Posterior vena cava (tissue), 2 donors: ENCODE measurements at places on chromosomes 4 and X. TPM values are rescaled to one million over a fixed set of nuclear protein-coding genes. Genes with fewer than 3 reads are reported as not detected.

- peak; percentile 38 for DNase-seq
Measured at GRCh38 chr4:659851-660250, 14.2 kb downstream of the ATP5ME start.

- no peak for DNase-seq
Measured at GRCh38 chr4:127383666-127384065, 249.1 kb upstream of the INTU start.

DNA sequence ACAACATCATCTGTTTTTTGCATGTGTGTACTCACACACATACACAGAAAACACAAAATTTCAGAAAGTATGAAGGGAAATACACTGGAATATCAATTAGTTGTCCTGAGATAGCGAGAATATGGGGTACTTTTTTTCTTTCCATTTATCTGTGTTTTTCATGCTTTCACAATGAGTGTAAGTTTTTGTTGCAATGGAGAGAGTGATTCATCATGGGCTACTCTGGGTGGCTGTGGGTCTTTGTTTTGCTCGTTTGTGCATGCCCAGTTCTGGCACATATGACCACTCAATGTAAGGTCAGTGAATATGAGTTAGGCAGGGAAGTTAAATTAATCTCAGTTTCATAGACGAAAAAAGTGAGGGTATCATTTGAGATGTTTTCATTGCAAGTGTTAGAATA, 26.9 kb downstream of the XK start:
- no peak for DNase-seq

GRCh38 chr4:77240469-77241066, 83.6 kb downstream of the CCNG2 start:
- DNase-seq: peak; percentile 83

DNA sequence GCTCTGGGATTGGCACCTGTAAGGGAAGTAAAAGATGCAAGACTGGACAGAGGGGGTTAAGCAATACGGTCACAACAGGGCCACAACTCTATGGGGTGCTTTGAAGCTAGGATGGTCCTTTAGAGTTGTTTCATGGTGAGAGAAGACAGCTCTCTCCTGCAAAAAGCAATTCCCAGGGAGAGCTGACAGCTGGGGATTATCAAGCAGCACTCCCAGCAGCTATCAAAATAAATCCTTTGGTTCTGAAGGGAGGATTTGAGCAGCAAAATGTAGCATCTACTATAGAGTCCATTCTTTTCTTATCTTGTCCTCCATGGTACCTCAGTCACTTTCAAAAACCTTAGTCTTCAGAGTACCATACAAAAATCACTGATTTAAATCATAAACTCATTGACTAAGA, 35.1 kb upstream of the AP1AR start:
- no peak for DNase-seq

DNA sequence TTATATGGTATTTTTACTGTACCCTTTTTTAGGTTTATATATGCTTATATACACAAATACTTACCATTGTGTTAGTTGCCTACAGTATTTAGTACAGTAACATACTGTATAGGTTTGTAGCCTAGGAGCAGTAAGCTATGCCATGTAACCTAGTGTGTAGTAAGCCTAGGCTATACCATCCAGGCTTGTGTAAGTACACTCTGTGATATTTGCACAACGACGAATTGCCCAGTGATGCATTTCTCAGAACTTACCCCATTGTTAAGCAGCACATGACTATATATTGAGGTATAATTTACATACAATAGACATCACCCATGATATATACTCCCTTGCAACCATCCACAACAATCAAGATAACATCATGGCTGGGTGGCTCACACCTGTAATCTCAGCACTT, 40.1 kb downstream of the STAG2 start:
- DNase-seq: no peak

DNA sequence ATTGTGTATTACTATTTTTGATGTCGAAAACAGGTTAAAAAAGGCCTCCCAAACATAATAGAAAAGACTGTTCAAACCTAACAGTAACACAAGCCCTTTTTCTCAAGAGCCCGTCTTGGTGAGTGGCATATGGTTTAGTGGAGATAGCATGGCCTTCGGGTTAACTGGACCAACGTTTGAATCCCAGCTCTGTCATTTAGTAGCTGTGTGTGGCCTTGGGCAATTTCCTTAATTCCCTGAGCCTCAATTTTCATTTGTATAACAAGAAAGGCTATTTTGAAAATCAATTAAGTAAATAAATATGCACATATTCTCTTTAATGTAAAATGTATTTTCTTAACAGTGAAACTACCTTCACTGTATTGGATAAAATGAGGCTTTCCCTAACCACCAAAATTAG, 62.3 kb downstream of the HELT start:
- DNase-seq: no peak

GRCh38 chrX:101429934-101430333, 21.9 kb downstream of the HNRNPH2 start:
- no peak for DNase-seq

DNA sequence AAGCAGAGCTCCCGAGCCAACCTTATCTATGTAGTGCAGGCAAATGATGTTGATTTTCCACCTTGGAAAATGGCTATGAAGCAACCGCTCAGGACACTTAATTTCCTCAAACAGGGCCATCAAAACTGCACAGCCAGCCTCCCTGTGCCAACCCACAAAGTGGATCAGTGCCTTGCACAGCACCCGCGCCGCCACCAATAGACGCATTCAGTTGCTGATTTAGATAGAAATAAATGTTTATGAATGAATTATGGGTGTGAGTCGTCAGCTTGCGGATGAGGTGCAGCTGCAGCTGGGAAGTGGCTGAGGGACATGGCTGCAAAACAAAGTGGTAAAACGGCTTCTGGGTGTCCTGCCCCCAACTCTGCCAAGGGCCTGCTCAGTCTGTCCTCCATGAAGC, 47.0 kb downstream of the SOD3 start:
- no peak for DNase-seq

GRCh38 chr4:81852031-81852715, 380.5 kb upstream of the RASGEF1B start:
- DNase-seq: no peak

GRCh38 chr4:144295286-144295995, 154.9 kb upstream of the GYPA start:
- DNase-seq: no peak

GRCh38 chr4:188841523-188841922, 702.3 kb downstream of the TRIML1 start:
- DNase-seq: no peak

DNA sequence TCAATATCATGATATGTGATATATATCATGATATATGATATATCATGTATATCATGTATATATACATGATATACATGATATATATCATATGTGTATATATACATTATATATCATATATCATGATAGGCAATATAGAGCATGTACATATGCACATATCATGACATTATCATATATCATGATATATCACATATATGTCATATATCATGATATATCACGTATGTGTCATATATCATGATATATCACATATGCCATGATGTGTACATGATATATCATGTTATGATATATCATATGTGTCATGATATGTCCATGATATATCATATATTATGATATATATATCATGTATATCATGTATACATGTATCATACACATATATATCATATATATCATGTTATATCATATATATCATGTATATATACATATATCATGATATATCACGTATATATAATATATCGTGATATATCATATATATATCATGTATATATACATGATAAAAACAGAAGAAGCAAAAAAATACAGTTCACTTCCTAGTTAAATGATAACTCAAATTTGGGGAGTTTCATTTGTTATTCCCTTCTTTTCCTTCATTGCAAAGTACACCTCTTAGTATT, 670.1 kb upstream of the EPHA5 start:
- no peak for DNase-seq

DNA sequence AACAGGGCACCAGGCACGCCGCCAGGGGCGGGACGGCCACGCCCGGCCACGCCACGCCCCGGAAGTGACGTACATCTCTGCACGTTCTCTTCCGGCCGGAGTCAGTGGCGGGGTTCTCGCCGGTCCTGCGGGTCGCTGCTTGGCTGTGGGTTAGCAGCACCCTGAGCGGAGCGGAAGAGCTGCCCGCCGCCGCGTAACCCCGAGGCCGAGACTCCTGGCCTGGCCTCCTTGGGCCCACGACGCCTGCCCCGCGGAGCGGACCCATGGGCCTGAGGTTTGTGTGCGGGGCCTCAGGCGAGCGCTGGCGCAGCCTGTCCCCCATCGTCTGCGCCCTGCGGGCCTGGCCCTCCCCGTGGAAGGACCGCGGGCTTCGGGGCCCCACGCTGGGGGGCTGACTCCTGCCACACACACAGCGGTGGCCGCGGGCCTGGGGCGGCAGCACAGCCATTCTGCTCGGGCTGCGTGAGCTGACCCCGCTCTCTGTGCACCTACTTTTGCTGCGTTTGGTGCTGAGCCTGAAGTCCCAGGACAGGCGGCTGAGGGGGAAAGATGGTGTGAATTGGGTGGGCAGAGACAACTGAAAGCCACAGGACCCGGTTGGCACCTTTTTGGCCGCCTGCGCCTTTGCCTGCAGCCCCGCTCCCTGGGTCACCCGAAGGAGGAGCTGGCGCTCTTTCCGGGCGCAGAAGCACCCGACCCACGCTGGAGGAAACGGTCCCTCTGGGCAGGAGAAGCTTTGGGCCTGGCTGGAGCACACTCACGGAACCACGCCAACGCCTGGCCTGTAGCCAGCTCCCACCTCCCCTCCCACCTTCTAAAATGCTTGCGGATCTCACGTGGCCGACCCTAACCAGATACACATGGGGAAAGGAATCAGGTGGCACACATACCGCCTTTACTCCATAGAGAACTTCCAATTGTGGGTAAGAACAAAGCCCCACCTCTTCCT, 28.1 kb downstream of the NOP14 start:
- DNase-seq: peak; percentile 98

DNA sequence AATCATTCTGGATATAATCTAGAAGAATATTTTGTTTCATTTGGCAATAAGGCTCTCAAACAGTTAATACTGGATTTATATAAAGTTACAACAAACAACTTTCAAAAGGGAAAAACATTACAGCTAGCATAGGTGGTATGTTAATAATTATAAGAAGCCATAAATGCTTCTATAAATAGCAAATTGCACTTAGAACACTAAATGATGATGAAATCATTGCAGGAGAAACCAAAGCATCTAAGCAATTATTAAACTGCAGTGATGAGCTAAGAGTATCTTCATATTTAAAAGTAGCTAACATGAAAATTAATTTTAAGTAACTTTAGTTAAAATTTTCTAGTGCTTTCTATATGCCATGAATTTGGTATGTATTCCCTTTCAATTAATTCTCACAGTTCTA, 189.5 kb downstream of the CENPC start:
- DNase-seq: no peak

DNA sequence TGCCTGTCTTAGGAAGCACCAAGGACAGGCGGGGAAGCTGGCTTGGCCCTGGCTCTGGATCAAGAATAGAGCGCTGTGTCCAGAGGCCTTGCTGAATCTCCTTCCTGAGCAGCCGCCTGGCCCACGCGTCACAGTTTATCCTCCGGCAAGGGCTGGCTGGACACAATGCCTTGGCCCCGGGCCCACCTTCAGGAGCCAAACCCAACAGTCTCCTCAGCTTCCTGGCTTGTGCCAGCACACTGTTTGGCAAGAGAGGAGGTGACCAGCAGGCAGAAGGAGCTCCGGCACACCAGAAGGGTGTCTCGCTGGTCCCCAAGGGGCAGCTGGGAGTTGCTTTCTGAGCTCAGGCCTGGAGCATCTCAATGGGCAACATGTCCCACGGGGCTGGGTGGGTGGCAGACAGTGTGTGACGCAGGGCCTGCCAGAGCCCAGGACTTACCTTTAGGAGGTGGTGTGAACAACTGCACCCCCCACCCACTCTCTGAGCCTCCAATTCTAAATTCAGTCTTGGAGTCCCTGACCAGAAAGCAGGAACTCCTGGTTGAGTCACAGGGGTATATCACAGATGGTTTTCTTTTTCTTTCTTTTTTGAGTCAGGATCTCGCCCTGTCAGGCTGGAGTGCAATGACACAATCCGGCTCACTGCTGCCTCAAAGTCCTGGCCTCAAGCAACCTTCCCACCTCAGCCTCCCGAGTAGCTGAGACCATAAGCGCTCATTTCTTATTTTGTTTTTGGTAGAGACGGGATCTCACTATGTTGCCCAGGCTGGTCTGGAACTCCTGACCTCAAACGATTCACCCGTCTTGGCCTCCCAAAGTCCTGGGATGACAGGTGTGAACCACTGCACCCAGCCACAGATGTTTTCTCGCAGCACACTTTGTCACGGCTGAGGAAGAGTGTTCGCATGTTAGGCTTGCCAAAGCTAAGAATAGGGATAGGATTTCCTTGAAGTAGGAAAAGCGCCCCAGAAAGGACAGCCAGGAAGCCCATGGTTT, 361.2 kb downstream of the BCOR start:
- DNase-seq: peak; percentile 96

DNA sequence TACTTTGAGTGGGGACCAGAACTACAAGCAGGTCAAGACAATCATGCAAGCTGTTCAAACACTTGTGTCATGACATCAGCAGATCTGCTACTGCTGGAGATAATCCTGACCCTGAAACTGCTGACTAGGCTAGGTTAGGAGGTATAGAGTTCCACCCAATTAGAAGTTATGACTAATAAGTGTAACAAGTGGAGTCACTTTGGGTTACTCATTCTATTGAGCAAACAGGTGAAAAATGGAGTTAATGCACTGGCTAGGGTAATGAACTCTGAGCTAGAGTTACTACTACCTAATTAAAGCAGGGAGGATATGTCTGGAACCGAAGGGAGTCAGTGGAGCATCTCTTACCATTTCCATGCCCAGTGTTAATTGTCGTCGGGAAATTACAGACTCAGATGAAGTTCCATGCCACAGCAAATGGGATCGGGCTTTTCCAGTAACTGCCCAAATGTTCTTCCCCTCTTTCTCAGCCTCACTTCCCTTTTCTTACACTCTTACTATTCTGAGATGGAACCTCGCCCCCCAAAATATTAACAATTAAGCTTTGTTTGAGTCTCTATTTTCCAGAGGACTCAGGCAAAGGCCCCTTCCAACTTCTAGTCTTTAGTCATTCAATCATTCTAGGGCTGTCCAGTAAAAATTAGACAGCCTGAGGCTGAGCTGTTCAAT, 19.8 kb upstream of the MANBA start:
- no peak for DNase-seq

DNA sequence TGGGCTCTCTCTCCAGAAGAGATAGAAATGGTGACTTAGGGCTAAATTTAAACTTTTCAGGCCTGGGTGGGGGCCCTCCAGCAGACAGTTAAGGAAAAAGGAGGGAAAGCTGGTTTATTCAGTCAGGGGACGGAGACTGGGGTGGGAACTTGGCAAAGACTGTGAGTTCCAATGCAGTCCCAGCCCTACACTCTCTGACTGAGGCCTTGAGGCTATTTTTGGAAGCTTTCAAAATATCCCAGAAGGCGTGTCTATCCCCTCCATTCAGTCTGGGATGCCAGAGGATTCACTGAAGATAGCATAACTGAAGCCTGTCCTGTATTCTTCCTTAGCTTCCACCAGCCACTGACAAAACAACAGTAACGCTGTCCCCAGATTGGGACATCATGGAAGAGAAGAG, 32.1 kb upstream of the MSN start:
- no peak for DNase-seq

GRCh38 chr4:143921181-143921580, 15.8 kb upstream of the GYPE start:
- DNase-seq: no peak

WDR1 gene
- total RNA-seq: 698 TPM

CT55 gene
- total RNA-seq: not detected

ADGRG2 gene
- 1.0 TPM for total RNA-seq

TMEM31 gene
- not detected for total RNA-seq
